NCI-H1930 (cell line): ENCODE measurements at places on chromosomes 12 and 14.

GRCh38 chr14:100336618-100337530 is 13.7 kb downstream of the SLC25A47 start:
- DNase-seq, result no peak

GRCh38 chr12:20627001-20627588 is 68.0 kb upstream of the SLCO1C1 start:
- no peak for DNase-seq

GRCh38 chr14:67515386-67516079 is 17.6 kb upstream of the PLEKHH1 start:
- DNase-seq, result no peak

DNA sequence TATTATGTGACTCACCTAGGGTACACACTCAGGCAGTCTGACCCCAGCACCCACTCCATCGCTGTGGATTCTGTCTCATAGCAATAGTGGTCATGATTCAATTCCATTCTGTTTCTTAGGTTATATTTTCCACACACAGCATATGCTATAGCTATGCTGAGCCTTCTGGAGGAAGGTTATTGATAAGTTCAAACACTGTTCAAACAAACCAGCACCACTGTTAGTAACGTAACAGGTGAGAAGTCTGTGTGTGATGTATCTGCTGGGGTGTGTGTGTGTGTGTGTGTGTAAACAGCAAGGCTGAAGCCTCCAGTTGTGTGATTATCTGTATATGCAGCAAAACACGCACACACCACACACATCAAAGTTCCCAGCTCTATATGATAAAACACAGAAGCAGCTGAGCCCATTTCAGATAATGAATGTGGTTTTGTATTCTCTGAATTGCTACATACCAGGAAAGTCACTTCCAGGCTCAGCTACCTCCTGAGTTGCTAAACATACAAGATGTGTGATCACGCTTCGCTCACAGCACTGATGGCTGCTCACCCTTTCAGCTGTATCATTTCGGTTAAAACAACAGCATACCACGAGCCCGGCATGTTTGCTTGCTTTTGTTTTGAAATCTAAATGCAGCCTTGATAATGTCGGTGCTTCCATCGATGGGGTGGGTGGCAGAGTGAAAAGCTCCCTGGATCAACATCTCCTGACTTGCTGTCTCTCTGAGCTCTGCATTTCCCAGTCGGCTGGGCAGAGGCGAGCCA is 6.8 kb upstream of the SYNE3 start:
- no peak for DNase-seq

- no peak for DNase-seq
Observed at GRCh38 chr12:95646781-95647190, 95.5 kb upstream of the USP44 start.

DNA sequence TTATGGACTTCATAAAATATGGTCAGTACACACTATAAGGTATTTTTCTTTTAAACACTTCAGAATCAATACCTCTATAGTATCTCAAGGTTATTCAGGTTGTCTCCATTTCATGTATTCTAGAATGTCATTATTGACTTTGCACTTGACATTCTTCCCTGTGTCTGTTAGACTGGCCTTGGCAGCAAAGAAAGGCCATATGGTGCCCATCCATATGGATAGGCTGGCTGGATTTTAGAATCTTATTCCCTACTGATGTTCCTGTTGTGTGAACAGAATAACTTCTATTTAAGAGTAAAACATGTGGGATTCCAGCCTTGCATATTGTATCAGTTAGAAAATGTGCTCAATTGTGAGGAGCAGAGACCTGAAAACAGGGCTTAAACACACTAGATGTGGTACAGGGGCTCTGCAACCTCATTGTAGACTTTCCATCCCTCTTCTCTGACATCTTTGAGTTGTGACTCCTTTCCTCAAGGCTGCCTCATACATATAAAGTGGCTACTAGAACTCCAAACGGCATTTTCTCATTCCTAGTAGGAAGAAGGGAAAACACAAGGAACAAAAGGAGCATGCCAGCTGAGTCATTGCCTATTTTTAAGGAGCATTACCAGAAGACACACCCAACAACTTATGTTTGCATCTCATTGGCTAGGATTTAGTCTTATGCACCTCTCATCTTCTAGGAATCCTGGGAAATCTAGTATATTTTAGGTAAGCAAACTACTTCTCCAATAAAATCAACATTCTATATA is 221.2 kb upstream of the TMPO start:
- DNase-seq, result no peak

- DNase-seq, result no peak
Observed at GRCh38 chr12:55847033-55847432, 4.3 kb upstream of the MMP19 start.

GRCh38 chr14:31026077-31026449 is at the start of gene STRN3:
Gene STRN3 (minus strand): TSS chr14:31026379. CDS start chr14:31026185, 194 bp downstream.
- no peak for DNase-seq

- no peak for DNase-seq
Observed at GRCh38 chr12:98592825-98593322, 612 bp upstream of the SLC25A3 start.

- DNase-seq, result no peak
Observed at GRCh38 chr12:32104572-32105355, 1.9 kb upstream of the BICD1 start.

- no peak for DNase-seq
Observed at GRCh38 chr12:53700567-53700966, 24.7 kb upstream of the ATP5MC2 start.

DNA sequence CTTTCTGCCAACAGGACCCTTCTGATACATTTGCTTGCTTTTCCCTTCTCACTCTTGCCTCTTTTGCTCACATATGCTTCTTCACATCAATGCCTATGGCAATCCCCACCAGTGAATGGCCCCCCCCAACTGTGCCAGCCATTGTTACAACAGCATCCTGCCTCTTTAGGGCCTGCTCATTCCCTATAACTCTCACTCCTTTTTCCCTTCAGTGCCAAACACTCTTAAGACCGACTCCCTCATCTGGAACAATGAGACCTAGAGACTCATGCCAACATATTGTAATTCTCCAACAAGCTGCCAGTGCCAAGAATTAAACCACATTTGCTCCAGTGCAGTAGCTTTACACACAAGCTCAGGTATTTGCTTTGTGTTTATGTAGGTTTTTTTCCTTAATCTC is 189.0 kb downstream of the SOX5 start:
- DNase-seq, result no peak

GRCh38 chr12:12126551-12126950 is 55.8 kb downstream of the BCL2L14 start:
- DNase-seq, result no peak

DNA sequence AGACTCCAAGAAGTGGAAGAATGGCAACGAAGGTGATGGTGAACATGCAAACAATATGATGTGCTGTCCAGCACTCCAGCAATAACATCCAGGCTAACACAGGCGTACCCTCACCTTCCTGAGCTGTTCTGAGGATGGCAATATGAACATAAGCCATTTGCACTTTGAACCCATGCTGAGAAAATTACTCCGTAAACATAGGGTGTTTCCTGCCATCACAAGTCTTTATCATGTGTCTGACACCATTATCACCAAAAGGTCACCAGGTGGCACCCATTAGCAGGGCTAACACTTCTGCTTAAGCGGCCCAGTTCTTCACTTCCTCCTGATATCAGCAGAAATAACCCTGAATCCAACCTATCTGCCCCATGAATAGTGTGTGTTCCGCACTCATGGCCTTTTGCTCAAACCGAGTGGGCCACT is 482.8 kb downstream of the MED13L start:
- DNase-seq, result no peak

- DNase-seq, result peak; percentile 15
Observed at GRCh38 chr14:104843442-104844305, 21.4 kb upstream of the CEP170B start.

DNA sequence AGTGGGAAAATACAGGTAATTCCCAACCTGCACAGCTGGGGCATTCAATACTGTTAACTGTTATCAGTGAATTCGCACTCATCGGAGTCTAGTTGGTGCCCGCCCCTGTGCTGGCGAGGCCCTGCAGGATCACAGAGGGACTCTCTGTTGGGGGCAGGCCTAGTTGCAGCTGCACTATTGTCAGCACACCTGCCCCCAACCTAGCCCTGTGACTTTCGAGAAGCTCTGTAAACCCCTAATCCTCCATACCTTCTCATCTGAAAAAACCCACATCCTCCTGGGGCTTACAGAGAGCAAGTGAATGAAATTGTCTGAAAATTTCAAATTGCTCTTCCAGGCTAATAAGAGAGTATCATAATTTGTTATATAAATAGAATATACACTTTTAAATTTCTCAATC is 132.2 kb upstream of the NUDT4 start:
- DNase-seq, result no peak

GRCh38 chr14:24670594-24670993 is 36.6 kb upstream of the GZMB start:
- DNase-seq, result no peak
